CD4-positive, alpha-beta T cell treated with Interferon alpha-2 for 1 hour (primary cell): ENCODE measurements at places on chromosomes 6 and 20.

DNA sequence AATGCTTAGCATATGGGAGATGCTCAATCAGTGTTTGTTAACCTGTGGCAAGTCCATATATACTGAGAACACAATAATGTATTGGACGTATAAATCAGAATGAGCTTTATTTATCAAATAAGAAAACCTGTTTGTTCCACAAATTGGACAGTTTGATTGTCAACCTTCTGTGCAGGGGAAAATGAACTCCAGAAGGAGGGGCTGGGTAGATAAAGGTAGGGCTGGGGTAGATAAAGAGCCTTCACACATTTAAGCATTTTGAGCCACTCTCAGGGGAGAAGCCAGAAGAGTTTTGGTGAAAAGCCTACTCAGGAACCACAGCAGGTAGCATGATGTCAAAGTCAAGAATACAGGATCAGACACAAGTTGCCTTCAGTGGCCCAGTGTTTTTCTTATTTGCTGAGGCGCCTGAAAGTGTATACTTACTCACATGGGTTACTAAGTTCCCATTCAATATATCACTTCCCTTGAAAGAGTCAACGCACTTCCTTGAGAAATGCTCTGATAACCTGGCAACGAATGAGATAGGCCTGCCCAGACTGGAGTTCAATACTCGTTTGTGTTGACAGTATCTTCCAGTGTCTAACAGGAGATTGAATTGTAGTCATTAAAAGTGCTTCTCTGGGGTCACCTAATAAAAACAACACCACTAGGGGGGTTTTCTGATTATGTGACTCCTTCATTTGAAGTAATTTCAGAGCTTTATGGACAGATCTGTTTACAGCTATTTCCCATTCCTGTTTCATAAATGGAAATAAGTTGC, 263.9 kb upstream of the CITED2 start:
- DNase-seq, result no peak

- no peak for DNase-seq
Measured at GRCh38 chr6:42017021-42017643, 33.2 kb upstream of the TAF8 start.

DNA sequence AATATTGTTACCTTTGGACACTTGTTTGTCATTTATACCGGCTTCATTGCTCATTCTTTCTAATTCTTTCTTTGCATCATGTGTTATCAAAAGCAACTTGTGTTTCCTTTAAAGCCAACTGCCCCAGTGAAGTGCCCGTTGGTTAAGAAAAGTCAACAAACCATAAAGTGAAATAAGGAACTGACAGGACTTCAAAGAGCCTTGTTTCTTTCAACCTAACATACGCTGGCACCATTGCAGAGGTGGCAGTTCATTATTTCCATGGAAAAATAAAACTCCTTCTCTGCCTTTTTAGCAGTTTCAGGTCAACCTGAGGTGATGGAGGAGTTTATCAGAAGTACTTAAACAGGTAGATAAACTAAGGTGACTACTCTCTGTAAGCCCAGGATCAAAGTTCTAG, 28.8 kb downstream of the FERMT1 start:
- DNase-seq, result no peak

GRCh38 chr6:27874016-27874415, 38.2 kb downstream of the OR2B2 start:
- DNase-seq, result no peak
